Fibroblast of the aortic adventitia (primary cell): ENCODE measurements at places on chromosomes 2 and 18. TPM values are rescaled to one million over a fixed set of nuclear protein-coding genes. Genes with fewer than 3 reads are reported as not detected.
A peak's percentile ranks its signal among the peaks of the same experiment; 100 is the strongest.

DNA sequence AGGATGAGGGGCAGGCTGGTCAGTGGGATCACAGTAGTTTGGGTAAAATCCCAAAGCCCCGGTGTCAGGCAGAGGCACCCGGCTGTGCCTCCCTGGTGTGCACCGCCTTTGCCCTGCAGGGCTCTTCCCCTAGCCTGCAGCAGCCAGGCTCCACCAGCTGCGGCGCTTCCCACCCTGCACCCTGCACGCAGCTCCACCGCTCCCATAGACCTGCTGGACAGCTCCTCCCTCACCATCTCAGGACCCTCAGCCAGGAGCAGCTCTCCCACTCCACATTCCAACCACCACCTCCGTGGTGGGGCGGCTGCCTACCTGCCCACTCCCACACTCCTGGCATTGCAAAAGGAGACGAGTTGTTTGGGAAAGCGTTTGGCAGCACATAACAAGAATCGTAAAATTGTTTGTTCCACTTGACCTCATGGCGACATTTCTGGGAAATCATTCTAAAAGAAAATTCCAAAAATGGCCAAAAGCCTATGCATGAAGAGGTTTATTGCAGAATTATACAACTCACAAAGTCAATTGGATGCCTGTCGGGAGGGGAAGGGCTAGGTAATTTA is 287.4 kb upstream of the HDAC4 start:
- no peak for DNase-seq

The POTEC gene
- total RNA-seq, result under 0.01 TPM in 1 of 2 replicates, not detected in the other

DNA sequence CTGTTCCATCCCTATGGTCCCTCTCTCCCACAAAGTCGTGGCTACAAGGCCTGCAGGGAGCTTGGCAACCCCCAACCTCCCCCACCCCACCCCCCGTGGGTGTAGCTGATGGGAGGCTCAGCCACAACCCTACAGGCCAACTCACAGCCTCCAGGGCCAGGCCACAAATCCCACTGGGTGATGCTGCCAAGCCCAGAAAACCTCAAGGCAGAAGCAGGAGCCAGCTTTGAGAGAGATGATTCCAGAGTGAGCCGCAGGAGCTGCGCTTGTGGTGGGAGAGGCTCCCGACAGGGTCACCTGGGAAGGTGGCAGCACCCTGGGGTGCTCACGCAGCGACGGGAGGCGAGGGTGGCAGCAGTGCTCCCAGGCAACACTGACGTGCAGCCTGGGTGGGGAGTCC is 44.8 kb downstream of the ADCY3 start:
- peak; percentile 61 for DNase-seq

DNA sequence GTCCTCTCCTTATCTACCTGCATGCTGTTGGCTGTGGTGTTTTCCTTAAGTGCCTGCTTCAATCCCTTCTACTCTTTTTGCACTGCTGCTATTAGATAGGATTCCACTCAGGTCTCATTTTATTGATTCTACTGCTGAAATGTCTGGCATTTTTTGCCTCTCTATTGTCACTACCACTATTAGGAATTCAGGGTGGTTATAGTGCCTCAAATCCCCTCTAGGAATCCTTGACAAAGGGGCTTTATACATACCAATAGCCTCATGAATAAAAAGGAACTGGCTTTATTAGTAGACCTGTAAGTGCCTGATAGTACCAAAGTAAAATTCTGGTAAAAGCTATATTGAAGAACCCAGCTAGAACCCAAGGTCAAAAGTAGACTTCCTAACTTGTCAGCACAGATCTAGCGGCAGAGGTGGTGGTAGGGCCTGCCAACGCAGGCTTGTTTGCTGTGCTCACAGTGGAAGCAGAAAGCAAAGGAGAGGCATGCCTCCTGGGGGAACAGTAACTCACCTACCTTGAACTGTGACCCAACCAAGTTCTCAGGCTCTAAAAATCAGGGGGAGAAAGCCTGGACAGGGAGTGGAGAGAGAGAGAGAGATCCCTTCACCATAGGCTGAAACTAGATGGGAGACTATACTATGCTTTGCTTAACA is 200.8 kb downstream of the RAB3GAP1 start:
- no peak for DNase-seq

DNA sequence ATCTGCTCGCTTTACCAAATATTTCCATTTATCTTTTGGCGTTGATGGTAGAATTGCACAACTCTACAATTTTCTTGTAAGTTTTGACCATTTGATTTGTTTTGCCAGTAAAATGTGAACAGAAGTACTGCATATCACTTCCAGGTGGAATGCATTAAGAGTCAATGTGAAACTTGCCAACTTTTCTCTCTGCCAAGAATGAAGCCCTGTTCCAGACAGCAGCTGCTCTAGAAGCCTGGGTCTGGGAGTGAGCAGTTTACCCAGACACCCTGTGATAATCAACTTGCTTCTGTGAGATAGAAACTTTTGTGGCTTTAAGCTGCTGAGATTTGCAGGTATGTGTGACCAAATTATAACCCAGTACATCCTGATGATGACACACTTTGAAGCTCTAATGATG is 115.9 kb upstream of the SYT4 start:
- peak; percentile 16 for DNase-seq

The GBX2 gene
- total RNA-seq, result 0.25 TPM in 1 of 2 replicates, not detected in the other
